H7 (cell line): ENCODE measurements at places on chromosomes 12 and 14. TPM values are rescaled to one million over a fixed set of nuclear protein-coding genes. Genes with fewer than 3 reads are reported as not detected.

DNA sequence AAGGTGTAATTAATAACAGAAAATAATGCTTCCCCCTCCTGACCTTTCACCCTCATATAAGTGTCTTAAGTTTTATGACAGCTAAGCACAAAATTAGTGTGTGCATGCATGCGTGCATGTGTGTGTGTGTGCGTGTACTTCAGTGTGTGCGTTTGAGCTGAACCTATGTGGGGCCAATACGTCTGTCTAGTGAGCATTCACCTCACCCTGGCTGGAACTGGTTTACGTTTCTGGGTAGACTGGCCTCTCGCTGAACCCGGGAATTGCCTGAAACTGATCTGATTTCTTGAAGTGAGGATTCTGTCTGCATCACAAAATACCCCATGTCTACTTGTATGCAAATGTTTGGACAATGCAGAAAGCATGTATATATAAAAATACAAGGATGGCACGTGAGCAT is 68.2 kb upstream of the TBX3 start:
- DNase-seq, result no peak

- DNase-seq, result no peak
Observed at GRCh38 chr14:33471776-33472175, 479.1 kb downstream of the EGLN3 start.

GRCh38 chr12:116594325-116595038 is 35.3 kb downstream of the MAP1LC3B2 start:
- DNase-seq, result no peak

DNA sequence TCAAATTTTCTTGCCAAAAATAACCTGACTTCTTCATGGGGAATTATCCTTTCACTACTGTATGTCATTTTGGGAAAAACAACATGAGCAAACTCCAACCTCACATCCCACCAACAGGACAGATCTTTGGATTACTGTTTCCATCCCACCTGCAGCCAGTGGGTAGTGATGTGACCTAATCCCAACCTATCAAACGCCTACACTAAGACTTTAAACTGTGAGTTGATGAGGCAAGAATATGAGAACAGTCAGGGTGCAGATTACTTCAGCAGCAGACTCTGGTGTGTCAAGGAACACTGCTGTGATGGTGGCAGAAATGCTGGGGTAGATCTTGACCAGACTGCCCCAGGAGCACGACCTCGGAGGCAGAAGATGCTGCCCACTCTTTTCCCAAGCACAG is 293.2 kb downstream of the DUSP6 start:
- DNase-seq, result no peak

GRCh38 chr14:58872061-58872460 is 234.3 kb downstream of the DACT1 start:
- DNase-seq, result no peak

DNA sequence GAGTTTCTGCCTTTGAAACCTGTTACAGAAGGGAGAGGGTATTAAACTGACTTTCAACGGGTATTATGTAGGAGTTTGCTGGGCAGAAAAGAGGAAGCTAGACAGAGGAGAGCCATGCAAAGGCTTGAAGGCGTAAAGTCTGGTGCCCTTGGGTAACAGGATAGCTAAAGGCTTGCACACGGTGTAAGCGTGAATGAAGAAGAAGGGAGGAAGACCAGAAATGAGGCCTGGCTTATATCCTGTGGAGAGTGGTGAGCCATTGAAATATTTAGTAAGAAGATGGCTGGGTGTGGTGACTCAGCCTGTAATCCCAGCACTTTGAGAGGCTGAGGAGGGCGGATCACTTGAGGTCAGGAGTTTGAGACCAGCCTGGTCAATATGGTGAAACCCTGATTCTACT is 22.6 kb downstream of the SUDS3 start:
- DNase-seq, result no peak

- DNase-seq, result peak; percentile 10
Observed at GRCh38 chr12:92899386-92900001, 29.6 kb downstream of the EEA1 start.

DNA sequence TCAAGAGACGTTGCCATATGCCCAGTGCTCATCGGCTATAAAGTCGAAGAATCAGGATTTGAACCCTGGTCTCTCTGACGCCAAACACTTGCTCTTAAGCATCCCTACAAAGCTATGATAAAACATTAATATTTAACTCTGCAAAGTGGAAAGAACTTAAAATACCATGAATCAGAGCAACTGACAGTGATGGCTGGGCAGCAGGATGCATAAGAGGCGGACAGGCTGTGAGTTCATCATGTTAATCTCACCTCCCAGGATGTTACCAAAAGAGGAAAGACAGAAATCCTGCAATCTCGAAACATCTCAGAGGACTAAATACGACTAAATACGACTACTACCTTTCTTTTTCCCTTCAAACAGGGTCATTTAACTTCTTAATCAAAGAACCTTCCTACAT is 5.8 kb downstream of the DICER1 start:
- DNase-seq, result no peak

DNA sequence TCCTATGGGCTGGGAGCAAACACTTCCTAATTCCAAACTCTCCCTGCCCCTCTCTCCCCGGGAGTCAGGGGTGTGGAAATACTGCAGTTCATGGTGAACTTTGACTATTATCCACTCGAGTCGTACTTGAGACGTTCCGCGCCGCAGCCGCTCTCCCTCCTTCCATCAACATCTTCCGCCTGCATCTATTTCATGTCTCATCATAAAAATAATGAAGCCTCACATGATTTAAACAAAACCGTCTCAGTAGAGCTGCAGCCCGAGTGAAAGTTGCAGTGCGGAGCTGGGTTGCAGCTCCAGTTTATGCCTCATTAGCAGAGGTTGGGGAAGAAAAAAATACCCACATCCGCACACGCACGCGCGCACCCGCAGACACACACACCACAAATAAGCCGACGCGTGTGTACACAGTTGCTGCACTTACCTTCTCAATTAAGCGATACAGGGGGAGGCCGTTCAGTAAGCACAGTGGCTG is 283 bp downstream of the LMO3 start:
- peak; percentile 20 for DNase-seq

- no peak for DNase-seq
Observed at GRCh38 chr12:102971227-102971626, 13.8 kb downstream of the ASCL1 start.

DNA sequence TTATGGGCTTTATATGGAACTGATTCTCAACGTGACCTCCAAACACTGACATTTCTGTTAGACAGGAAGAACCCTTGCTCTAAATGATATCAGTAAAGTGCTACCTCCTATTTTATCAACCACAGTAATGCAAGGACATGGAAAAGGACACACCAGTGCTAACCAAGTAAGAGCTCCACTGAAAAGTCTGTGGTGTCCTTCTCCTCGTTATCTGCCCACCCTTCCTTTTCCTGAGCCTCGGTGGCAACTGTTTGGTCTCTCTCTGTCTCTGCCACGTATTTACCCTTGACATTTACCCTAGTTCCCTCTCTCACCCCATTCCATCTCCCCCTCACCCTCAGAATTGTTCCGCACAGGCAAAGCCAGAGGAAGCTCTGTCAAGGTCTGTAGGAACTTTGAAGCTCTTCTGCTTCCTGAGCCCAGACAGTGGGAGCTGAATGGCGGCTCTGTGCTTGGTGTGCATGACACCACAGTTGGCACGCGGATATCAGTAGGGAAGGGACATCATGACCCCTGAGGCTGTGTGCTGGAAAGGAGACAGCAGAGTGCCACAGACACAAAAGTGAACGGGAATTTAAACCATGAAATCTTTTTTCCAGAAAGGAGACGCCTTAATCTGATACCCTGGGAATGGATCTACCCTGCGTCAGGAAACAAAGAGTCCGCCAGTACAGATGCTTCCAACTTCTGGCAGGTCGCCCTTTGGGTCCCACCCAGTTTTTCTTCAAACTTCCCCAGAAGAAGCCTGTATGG is 50.8 kb downstream of the NTN4 start:
- DNase-seq, result no peak

- DNase-seq, result no peak
Observed at GRCh38 chr12:14621826-14622225, 54.1 kb upstream of the PLBD1 start.

DNA sequence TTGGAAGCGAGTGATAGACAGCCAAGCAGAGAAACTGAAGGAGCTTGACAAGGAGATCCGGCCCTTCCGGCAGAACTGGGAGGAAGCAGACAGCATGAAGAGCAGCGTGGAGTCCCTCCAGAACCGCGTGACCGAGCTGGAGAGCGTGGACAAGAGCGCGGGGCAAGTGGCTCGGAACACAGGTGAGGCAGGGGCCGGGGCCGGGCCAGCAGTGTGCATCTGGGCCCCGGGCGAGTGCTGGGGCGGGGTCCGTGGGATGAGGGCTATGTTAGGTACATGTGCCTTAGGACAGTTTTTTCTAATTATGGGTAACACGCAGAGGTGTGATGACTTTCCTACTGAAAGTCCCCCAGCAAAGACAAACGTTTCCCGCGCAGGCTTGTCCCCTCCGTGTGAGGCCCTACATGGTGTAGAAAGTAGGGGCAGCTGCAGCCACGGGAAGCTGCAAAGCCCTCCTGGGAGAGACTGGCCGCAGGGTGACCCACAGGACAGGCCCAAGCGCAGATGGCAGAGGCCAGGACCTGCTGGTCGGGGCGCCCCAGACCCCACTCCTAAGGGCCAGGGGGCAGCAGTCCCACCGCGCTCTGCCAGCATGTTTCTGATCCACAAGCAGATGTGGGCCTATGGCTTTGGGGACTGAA is 19.1 kb upstream of the AMN start:
- DNase-seq, result peak; percentile 58

DNA sequence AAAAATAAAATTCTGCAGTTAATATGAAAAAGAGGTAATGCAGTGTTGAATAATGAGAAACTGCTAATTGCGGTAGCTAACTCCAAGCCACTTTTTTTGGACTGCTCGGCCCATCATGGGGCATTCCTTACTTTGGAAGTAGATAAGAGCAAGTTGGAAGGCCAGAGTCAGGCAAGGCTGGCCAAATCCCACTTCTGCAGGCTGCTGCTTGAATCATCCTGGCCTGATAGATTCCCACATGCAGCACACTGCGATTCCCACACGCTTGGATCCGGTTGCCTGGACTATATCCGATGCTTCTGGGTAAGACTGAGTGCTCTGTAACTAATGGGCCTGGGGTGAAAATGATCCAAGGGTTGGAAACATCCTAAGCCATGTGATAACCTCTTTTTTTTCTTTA is 10.6 kb downstream of the EIF2B2 start:
- no peak for DNase-seq

- DNase-seq, result no peak
Observed at GRCh38 chr12:105590571-105590970, 260.1 kb downstream of the C12orf75 start.

DNA sequence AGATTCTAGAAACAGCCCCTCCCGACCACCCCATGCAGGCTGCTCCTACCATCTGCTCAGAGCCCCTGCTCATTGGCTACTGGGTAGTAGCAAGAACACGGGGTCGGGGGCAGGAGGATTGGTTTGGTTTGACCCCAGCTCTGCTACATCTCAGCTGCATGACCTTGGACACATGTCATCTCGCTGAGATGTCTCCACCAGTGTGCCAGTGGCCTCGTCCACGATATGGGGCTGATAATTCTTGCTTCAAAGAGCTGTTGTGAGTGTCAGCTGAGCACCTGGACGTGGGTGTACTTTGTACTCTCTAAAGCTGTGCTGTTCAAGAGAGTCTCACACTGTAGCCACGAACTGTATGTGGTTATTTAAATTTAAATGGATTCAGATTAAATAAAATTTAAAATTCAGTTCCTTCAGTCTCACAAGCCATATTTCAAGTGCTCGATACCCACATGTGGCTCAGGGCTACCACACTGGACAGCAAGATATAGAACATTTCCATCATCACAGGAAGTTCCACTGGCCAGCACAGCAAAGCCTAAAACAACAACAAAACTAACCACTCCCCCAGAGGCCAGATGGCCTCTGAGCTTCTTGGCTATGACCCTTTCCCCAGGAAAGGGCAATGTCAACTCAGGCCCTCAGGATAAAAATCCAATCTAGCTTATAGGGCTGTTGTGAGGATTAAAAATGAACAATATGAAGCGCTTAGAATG is 18.6 kb downstream of the LTBP2 start:
- no peak for DNase-seq

GRCh38 chr14:75553157-75553556 is 25.3 kb upstream of the FLVCR2 start:
- DNase-seq, result no peak

GRCh38 chr14:52370406-52370935 is 56.4 kb downstream of the PTGER2 start:
- no peak for DNase-seq

DNA sequence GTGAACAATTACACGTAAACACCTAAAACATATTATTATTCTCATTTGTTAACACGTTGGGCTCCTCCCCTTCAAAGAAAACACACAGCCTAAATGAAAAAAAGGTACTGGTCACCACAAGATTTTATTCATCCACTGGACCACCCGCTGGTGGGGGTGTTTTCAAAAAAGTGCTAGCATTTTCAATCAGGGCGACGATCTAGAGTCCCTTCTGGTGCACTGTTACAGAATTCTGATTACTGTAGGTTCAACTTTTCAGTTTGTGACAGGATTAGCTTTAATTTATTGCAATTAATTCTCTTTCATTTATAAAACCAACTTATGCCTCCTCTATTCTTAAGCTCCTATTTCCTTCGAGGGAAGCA is 443 bp downstream of the MAGOHB start:
- DNase-seq, result no peak

GRCh38 chr12:86730233-86730632 is 474.0 kb upstream of the MGAT4C start:
- no peak for DNase-seq

DNA sequence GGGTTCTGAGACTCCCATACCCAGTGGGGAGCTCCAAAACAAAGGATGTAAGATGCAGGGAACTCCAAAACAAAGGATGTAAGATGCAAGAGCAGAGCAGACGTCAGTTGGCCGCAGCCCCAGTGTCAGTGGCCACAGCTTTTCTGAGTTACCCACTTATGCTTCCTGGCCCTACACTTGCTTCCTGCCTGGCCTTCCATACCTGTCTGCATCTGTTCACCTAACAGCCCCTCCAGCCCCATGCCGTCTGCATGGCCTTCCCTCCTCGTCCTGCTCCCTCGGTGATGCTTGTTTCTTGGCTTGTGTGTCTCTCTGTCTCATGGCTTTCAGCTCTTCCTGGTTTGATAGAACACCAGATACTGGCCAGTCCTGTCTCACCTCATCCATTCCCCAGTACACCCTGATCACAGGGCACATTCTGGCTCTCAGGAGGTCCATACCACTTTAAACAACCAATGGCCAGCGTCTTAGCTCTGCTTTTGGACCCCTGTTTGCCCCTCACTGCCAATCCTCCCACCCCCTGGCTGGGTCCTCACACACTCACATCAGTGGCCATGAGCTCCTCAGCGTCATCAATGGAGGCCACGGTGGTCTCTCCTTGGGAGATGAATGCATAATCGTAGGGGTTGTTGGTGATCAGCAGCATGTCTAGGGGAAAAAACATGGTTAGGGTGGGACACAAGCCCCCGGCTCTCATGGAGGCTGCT is 5.3 kb downstream of the MYH7 start:
- peak; percentile 29 for DNase-seq

- peak; percentile 7 for DNase-seq
Observed at GRCh38 chr12:4438834-4439596, 6.6 kb downstream of the FGF6 start.

Gene GYS2
- not detected in 2 replicates for total RNA-seq

Gene CCT2
- total RNA-seq, result 480 and 506 TPM in 2 replicates

Gene ST8SIA1
- 1.5 and 1.7 TPM in 2 replicates for total RNA-seq

Gene MYO1H
- 0.04 TPM in 1 of 2 replicates, not detected in the other for total RNA-seq

Gene ZNF84
- 12.1 and 14.6 TPM in 2 replicates for total RNA-seq

Gene LPAR5
- total RNA-seq, result 0.04 TPM in 1 of 2 replicates, not detected in the other

Gene PUS1
- total RNA-seq, result 31.1 and 36.7 TPM in 2 replicates

Gene MYH6
- 0.03 TPM in 1 of 2 replicates, not detected in the other for total RNA-seq

Gene TEX52
- total RNA-seq, result not detected in 2 replicates

Gene TSPAN19
- total RNA-seq, result not detected in 2 replicates

Gene CCDC198
- not detected in 2 replicates for total RNA-seq

Gene MIP
- not detected in 2 replicates for total RNA-seq

Gene TAS2R13
- total RNA-seq, result 0.24 TPM in 1 of 2 replicates, not detected in the other

Gene ACSM4
- 1.9 and 10.9 TPM in 2 replicates for total RNA-seq

Gene PLD4
- 0.11 TPM in 1 of 2 replicates, not detected in the other for total RNA-seq

Gene GUCY2C
- total RNA-seq, result 1.1 and 2.5 TPM in 2 replicates

Gene PRR13
- total RNA-seq, result 87.1 and 130 TPM in 2 replicates
